Activated naive CD4-positive, alpha-beta T cell (primary cell): ENCODE measurements at places on chromosomes 1 and 21.

- DNase-seq, result no peak
These were observed 14.5 kb downstream of the PLEKHO1 start for GRCh38 chr1:150164224-150164623.

DNA sequence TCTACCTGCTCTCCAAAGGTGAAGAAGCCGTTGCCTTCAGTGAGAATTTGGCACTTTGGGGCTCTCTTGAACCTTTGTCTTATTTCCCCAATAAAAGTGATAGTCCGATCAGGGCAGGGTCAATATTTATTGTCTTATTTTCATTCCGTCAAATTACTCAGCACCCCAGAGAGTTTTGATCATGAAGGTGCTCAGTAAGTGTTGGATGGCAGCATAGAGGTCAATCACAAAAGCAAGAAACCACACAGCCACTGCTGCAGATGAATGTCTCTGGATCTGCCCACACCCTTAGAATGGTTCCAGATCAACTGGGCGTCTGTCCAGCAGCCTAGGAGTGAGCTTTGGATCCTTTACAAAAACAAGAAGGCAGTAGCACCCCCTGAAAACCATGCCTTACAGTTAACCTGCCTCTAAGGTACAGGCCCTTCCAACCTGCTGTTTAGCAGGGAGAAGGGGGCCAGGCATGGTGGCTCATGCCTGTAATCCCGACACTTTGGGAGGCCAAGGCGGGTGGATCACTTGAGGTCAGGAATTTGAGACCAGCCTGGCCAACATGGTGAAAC, 97.3 kb downstream of the PSMG1 start:
- DNase-seq, result no peak

- DNase-seq, result no peak
These were observed 413.3 kb upstream of the ADGRL2 start for GRCh38 chr1:81387446-81387845.

DNA sequence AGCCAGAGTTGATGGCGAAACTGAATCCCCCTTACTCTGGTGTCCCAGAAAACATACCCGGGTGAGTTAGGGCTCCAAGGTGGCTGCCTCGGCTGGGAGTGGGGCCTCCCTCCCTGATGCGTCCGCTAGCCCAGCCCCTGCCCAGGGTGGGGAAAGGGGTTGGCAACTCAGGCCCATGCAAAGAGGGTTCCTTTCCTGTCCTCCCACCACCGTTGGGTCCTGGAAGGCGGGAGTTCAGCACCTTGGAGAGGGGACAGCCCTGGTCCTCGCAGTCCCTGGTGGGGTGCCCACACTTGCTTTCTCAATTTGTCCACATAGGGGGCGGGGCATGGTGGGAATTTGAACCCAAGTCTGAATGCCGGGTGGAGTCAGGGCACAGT, 6.1 kb downstream of the SRM start:
- DNase-seq, result no peak

DNA sequence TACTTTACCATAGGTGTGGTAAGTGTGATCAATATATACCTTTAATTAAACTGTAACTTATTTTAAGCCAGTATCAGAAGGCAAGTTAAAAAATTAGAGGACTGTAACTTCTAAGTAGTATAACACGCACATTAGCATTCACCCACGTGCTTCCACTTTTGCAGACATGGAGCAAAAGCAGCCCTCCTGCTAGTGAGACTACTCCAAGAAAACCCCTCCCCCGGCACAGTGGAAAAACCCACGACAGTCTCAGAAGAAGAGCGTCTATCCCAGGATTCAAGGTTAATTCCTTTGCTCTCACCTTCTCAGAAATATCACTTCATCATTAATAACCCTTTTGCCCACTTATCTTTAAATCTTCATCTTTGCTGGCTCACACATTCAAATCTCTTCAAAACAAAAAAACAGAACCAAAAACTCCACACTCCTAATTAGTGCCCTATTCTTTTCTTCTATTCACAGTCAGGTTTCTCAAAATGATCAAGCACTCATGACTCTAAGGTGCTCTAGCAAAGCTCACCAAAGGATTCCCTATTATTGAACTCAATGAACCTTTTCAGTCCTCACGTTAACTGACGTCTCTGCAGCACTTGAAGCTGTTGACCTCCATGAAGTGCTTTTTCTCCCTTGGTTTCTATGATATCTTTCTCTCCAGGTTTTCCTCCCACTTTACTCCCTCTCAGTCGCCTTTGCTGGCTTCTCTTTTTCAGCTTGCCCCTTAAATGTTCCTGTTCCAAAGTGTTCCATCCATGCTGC, 213.5 kb downstream of the SMYD3 start:
- no peak for DNase-seq

DNA sequence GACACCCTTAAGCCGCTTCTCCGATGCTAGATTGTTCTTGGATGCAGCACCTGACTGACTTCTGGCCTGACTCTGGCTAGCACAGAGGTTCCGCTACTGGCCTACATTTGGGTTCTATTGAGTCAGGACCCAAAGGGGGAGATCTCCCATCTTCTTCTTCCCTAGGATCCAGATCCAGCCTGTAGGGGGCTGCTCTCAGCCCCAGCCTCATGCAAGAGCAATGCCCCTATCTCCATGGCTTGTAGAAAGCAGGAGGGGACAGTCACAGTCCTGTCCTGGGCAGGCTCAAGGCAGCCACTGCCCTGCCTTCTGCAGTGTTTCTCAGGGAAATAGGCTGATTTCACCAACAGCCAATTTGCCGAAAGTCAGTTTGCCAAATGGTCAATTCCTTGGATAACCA, 6.3 kb upstream of the ADAR start:
- no peak for DNase-seq

DNA sequence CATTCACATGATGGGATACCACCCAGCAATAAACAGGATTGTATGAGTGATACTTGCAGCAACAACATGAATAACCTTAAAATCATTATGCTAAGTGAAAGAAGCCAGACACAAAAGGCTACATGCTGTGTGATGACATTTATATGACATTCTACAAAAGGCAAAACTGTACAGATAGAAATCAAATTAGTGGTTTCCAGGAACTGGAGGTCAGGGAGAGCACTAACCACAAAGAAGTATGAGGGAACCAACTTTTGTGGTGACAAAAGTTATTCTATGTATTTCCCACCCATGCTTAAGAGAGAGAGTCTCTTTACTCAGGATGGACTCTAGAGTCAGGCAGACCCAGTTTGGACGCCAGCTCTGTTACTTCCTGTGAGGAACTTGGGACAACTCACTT, 364.5 kb upstream of the DAB1 start:
- no peak for DNase-seq

DNA sequence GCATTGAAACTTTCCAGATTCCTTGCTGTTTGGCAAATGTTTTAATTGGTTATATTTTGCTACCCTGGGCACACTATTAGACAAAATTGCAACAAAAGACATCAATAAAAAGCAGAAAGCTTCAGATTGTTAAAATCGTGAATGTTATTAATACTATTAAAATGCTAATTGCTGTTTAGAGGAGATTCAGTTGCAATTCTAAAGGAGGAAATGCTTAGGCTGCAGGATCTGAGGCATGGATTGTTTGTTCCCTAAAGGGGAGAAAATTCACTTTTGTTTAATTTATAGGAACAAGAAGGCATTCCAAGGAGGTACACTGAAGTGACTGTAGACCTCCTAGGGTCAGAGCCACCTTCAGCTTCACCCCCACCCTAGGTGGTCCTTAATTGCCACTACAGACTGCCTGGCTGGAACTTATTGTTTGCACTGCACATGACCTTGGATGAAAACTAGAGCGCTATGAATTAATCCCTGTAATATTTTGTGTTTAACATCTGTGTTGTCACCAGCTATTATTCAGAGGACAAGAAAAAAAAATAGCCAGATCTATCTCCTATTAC, 1266.9 kb upstream of the ADGRL2 start:
- no peak for DNase-seq

GRCh38 chr1:209720326-209720725, 15.7 kb downstream of the HSD11B1 start:
- no peak for DNase-seq

GRCh38 chr1:47745715-47746609, 251.2 kb downstream of the TRABD2B start:
- DNase-seq, result no peak

GRCh38 chr1:66339944-66340343, 194.0 kb upstream of the SGIP1 start:
- no peak for DNase-seq

DNA sequence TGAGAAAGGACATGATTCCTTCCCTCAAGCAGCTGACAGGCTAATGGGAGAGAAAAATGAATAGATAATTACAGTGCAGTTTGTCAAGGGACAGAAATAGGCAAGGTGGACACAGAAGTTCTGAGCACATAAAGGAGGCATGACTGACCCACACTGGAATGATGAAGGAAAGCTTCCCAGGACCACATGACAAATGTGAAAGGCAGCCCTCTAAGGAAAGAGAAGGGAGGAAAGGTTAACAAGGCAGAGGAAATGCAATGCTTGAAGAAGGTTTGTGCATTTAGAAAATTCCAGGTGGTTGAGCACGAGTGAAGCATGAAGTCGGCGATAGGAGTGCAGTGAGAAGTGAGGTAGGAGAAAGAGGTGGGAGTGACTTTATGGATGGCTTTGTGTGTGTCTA, 37.4 kb downstream of the LAMC2 start:
- DNase-seq, result no peak

DNA sequence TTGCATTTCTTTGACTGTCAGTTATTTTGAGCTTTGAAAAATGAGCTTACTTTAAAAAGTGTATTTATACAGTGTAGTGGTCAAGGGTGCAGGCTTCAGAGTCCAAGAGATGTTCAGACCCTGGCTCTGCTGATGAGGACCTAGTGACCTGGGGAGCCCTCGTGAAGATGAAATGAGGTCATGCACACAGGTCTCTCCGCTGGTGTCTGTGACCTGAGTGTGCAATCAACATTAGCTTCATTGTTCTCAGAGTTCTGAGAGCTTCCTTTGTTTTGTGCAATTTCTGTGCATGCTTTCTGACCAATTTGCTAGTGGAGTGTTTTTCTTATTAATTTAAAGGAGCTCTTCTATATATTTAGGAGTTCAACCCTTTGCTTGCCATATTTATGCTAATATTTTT, 71.3 kb downstream of the RIPK4 start:
- DNase-seq, result no peak

DNA sequence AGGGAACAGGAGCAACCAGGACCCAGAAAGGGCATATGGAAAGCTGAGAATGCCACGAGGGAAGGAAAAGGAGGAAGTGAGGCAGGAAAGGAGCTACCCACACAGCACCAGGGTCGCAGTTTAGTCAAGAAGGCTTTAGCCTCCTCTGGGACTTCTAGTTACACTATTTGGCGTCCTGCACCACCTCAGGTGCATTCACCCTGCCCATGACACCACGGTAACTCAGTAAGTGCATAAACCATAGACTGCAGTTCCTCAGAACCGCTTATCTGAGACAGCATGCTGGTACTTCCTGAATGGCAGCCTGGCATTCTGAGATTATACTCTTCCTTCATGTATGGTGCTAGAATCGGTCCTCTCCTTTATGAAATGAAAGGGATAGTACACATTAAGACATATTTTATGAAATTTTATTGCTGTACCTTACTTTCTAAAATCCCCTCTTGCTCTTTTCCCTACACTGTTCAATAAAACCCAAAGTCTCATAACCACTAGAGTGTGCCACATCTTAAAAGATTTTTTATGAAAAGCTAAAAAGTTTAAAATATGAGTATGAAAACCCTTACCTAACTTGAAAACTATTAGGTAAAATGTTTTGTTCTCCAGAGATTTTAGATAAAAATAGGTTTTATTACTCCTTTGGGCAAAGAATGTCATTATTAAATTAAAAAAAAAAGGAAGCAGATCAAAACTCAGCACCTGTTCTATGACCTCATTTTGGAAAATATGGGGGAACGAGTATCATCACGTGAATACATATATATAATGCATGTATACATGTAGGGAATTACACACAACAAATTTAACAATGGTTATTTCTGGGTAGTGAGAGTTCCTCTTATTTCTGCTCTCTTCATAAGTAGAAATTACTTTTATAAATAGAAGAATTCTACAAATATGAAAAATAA, 67.3 kb downstream of the VAV3 start:
- no peak for DNase-seq

DNA sequence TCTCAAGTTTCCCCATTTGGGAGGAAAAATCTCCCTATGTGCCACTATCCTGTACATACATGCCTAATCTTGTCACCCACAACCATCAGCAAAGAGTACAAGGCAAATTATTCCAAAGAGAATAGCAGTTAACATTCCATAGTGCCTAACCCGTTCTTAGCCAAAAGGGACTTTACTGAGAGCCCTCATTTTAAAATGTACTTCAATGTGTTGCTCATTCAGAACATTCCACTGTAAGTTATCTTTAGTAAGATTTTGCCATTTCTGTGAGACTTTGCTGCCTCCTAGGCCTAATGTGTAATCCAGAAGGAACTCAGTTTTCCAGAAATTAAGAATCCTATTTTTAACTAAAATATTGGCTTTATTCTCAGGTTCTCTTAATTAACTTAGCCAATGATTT, 11.3 kb upstream of the MRPL55 start:
- DNase-seq, result no peak

DNA sequence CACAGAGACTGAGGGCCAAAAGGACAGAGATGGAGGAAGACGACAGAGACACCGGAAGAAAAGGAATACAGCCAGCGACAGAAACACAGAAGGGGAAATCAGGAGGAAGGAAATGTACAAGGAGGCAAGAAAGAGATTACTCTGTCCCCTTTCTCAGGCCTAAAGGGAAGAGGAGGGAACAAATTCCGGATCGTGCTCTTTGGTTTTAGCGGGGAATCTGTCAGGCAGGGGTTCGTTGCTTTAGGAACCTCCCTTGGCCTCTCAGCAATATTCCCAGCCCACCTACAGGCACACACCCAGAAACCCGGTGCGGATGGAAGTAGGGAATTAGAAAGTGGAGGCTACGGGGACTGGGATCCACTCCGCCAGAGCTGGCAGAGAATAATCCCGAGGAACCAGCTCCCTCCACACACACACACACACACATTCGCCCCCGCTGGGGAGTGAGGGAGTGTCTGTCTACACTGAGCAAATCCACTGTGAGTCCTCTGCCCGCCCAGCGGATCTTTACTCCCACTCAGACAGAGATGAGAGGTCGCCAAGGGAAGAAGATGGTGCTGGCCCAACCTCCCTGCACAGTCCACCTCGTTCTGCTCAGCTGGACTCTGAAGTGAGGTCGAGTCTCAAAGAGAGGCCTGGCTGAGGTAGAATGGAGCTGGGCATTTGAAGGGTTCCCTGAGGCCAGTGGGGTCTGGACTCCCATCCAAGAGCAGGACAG, 5.7 kb downstream of the TAL1 start:
- DNase-seq, result no peak

DNA sequence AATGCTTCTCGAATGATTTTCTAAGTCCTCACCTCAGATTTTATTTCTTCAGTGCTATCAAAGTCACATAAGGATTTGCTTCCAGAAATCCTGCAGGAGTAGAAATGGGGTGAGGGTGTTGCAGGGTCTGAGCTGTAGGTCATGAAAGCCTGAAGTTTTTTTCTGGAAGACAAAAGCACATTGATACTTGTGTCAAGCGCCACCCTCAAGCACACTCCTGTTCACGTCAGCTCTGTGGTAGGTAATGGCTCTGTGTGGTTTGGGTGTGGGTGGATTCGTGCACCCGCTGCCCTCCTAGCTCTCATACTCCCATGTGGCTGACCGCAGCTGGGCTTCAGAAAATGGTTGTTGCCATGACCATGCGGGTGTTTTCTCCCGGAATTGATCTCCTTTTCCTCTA, 39.9 kb downstream of the AKNAD1 start:
- no peak for DNase-seq
